ENCODE measurements at places on chromosomes 16 and 17.

- DNase-seq, result peak; percentile 89
These were observed 6.0 kb downstream of the HSDL1 start for GRCh38 chr16:84138824-84139627.

DNA sequence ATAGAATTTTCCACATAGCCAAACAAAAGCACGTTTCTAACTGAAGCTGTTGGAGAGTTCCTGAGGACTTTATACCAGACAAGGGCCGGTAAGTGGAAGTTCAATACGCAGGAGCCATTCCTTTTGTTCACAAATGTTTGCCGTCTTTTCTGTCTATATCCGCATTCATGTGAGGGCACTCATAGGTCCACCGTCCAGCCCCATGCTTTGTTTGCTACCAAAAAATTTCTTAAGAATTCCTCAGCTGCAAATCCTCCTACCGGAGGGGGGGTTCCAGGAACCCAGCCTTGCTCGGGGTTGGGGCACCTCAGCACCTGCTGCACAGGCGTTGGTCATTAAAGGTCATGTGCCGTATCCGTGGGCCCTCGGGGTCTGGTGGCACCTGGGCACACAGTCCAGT lies 276.8 kb downstream of the SEC14L1 start:
- DNase-seq, result no peak

DNA sequence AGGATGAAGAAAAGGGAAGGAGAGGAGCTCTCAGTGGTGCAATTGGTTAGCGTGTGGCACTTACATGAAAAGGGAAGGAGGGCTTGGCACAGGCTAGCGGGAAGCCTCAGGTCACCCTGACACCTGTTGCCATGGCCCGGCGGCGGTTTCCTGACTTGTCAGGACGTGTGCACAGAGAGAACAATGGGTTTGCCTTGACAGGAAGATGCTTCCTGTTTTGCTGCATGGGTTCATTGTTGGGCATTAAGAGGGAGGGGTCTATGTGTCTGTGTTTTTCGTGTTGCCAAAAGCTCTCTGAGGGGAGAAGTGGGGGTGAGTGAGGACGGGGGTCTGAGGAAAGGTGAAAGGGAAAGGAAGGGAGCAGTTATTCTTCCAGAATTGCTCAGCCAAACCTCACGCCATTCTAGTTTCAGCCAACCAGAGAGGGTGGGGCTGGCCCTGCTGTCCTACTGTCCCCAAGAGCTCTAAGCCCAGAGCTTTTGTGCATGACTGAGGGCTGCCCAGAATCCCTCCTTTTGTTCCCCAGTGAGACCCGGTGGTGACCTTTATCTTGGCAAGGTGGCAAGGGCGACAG lies 17.1 kb upstream of the CCR7 start:
- peak; percentile 98 for DNase-seq

DNA sequence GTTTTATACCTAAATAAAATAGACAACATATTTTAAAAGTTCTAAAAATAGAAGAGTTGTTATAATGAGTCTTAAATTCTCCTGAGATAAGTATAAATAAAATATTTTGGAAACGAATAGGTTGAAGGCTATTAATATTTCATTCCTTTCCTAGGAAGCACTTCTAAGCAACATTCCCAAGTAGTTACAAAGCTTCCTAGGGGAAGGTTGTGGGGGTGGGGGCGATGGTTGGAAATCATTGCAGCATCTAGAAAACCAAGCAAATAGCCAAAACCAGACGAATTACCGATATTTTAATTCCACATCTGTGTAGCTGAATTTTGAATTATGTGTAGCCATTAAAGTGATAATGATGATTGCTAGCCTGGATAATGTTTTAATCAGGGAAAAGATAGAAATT lies 26.9 kb downstream of the PTRH2 start:
- DNase-seq, result no peak

DNA sequence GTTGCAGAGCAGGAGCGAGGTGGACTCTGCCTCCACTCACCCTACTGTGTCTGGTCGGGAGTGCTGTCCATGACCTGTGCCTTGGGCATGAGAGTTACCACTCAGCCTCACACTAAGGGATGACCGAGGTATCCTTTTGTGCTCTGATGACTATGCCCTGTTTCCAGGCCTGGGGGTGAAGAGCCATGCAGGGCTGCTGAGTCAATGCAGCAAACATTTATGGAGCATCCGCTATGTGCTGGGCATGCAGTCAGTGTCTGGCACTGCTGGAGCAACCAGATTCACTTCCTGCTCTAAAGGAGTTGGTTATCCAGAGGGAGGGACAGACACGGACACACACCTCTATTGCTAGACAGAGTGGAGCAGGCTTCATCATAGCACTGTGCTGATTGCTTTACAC lies 7.6 kb upstream of the HNF1B start:
- no peak for DNase-seq

DNA sequence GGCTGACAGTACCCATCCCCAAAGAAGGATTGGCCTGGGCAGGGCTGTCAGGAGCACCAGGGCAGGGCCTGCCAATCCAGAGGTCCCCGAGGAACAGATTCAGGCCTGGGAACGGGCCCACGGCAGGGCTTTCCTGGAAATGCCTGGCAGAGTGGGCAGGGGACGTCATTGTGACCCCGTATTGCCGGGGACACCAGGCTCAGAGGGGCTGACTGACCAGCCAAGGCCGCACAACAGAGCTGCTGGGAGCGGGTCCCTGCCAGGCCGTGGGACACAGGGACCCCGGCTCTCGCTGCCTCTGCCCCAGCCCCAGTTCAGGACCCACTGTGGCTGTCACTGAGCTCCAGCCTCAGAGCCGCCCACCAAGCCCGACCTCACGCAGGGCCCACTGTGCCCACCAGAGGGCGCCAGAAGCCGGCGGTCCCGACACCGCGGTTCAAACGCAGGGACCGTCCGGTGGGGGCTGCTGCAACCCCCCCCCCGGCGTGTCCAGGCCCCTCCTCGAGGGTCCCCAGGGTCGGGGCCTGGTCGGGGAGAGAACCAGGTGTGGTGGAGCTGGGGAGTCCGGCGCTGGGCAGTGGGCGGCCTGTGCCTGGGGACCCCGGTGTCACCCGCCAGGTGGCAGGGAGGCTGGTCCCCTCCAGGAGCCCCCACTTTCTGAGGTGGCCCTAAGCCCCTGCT lies 15.2 kb upstream of the SSTR5 start:
- peak; percentile 25 for DNase-seq

DNA sequence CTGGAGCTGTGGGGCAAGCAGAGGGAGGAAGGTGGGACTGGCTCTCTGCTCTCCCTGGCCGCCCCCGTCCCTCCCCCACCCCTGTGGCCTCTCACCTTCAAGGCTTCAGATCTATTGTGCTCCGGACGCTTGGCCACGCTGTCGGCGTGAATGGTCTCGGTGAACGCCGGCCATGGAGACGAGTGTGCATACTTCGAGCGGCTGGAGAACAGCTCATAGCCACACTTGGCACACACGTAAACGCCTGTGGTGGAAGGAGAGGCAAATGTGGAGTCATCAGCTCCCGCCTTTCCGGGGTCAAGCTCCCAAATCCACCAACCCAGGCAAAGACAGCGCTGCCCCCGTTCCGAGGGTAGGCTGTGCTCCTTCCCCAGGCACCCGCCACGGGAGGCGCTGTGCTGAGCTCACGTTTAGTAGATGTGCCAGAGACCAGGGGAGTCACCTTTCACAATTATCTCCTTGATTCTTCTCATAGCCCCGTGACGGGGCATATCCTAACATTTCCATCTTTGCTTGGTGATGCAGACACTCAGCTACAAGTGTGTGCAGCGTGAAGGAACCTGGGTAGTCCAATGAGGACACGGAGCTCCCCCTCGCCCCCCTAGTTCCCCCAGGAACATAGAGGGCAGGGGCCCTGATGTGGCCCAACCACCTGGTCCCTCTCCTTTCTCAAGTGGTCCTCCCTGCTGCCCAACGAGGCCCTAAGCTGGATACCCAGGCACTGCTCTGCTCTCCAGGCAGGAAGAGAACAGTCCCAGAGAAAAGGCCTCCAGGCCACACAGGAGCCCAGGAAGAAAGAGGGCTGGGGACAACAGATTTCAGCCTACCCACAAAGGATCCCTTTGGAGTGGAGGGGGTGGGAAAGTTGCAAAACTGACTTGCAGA lies 1.6 kb downstream of the MSRB1 start:
- DNase-seq, result no peak

DNA sequence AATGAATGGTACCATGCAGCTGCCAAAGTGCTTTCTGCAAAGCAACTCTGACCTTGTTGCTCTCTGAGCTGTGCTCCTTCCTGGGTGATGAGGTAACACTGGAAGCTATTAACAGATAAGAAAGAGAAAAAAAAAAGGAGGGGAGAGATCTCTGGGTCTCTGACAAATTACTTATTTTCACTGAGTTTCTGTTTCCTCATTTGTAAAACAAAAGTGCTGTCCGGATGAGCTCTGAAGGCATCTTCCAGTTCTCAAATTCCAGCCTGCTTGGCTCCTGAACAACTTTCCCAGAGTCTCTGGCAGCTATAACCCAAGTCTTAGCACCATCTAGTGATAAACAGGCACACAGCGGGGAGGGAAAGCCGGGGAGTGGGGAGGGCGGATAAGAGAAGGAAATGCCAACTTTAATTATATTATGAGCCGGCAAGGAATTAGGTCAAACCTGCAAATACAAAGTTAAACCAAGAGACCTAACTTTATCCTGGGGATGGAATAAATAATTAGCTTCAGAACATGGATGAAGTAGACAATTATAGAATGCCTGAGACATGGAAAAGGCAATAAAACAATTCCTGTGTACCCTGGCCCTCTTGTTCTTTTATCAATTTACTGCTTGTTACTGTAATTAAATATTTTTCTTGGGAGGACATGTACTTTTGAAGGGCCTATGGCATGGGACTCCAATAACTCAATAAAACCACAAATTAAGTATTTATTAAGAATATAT lies 61.3 kb upstream of the KIFC3 start:
- DNase-seq, result no peak

DNA sequence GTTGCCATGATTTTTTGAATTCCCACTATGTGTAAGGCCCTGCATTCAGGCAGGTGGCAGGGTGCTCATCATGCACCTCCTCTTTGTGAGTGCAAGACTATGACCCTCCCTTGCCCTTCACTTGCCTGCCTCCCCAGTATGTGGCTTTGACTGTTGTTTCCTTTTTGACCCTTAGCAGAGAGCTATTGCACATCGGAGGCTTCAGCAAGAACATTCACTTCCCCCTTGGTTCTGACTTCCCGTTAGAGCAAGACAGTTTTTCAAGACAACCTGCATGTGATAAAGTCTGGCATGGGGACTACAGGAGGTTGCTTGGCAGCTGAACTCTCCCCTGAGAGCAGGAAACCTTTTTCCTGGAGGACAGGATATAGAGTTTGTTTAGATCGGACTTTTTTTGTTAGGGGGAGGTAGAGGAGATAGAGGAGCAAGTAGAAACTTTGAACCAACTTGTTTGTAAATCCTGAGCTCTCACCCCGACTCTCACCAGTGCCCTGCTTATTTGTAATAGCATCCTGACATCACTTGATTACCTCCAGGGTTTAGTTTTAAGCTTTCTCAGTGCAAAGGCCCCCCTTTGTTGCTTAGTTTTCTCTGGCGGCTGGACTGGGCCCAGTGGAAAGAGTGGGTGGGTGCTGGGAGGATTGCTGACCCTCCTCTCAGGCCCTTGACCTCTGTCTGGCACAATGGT lies 34.3 kb downstream of the LIMD2 start:
- DNase-seq, result peak; percentile 59

- DNase-seq, result no peak
These were observed 10.7 kb downstream of the MMD start for GRCh38 chr17:55410722-55411462.

DNA sequence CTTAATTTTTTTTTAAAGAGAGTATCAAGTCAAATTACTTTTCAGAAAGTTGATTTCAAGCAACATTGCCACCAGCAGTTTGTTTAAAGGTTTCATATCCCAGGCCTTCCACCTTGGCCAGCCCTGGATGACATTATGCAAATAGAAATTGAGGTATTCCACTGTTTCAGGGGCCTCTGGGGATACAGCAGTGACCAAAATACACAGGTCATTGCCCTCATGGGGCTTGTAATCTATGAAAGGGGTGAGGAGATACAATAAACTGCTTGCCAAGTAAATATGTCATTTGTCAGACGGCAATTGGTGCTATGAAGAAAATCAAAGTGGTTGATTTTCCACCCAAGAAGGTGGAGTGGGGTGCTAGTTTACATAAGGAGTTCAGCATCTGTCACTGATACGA lies 37.8 kb upstream of the TMC5 start:
- DNase-seq, result no peak

DNA sequence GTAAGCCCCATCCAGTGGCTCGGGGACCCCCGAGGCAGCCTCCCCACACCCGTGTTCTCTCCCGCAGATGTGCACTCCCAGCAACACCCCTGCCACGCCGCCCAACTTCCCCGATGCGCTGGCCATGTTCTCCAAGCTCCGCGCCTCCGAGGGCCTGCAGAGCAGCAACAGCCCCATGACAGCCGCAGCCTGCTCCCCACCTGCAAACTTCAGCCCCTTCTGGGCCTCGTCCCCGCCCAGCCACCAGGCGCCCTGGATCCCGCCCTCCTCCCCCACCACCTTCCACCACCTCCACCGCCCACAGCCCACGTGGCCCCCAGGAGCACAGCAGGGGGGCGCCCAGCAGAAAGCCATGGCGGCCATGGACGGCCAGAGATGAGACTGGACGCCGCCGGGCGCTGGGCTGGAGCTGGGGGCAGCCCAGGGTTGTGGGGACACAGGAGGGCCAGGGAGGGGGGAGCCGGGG lies 5.0 kb downstream of the UBALD2 start:
- peak; percentile 87 for DNase-seq

- DNase-seq, result no peak
These were observed 163.2 kb downstream of the SPECC1 start for GRCh38 chr17:20172376-20172775.

All from GM12865 (cell line).